ENCODE measurements at places on chromosomes 16 and 17.

DNA sequence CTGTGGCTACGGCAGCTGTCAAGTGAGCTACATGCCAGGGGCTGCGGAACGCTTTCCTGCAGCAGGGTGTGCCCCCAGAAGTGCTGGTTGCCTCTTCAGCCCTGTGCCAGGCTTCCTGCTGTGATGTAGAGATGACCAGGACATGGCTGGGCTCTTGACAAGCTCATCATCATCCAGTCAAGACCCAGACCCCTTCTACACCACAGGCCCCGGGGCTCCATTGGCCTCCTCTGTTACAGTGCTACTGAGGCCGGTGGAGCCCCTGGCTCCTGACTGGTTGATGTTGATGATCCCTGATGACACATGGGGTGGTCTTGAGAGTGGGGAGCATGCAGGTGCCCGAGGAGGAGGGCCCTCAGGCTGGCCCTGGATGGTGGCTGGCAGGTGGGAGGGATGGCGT, 50.1 kb downstream of the B9D1 start:
- DNase-seq = no peak

- no peak for DNase-seq
Measured at GRCh38 chr16:67561501-67561823, 864 bp upstream of the CTCF start.

- no peak for DNase-seq
Measured at GRCh38 chr17:41762841-41763240, 23.7 kb downstream of the JUP start.

DNA sequence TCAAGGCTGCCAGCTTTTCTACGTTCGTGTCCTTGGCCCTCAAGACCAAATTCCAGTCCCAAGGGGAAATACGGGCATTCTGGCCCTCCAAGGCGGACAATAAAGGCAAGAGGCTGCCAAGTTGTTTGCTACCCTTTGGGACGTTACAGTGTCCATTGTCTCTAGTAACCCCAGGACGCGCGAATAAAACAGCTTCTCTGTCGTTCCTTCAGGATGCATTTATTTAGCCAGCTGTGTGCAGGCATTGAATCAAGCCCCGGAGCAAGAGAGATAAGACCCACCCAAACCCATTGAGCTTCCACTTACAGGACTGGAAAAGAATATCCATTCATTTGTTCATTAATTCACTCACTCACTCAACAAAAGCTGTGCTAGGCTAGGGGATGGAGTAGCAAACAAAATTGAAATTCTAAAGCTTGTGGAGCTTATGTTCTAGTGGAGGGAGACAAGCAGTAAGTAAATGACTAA, 656 bp downstream of the MRPL58 start:
- DNase-seq = no peak

GRCh38 chr16:67489401-67490083, 6.2 kb upstream of the AGRP start:
- DNase-seq = no peak

- no peak for DNase-seq
Measured at GRCh38 chr16:21989133-21989532, 11.8 kb downstream of the PDZD9 start.

DNA sequence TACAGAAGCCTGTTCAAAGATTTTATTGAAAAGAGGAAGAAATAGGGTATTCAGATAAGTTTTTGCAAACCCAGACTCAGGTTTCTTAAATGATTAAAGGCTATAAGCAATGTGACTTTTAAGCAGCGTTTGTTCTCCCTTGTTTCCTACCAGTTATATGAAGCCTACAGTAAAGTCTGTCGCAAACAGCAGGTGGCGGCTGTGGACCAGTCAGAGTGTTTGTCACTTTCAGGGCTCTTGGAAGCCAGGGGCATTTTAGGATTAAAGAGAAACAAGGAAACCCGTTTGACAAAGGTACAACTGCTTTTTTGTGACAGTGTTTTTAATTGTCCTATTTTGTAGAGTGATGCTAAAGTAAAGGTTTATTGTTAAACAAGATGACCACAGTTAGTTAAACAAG, 7.7 kb upstream of the RARA start:
- DNase-seq = no peak

- DNase-seq = no peak
Measured at GRCh38 chr17:62017496-62017895, 47.6 kb downstream of the MED13 start.

GRCh38 chr17:82751171-82751570, 694 bp upstream of the TBCD start:
- no peak for DNase-seq

- DNase-seq = no peak
Measured at GRCh38 chr17:81043725-81044427, 8.9 kb downstream of the BAIAP2 start.

DNA sequence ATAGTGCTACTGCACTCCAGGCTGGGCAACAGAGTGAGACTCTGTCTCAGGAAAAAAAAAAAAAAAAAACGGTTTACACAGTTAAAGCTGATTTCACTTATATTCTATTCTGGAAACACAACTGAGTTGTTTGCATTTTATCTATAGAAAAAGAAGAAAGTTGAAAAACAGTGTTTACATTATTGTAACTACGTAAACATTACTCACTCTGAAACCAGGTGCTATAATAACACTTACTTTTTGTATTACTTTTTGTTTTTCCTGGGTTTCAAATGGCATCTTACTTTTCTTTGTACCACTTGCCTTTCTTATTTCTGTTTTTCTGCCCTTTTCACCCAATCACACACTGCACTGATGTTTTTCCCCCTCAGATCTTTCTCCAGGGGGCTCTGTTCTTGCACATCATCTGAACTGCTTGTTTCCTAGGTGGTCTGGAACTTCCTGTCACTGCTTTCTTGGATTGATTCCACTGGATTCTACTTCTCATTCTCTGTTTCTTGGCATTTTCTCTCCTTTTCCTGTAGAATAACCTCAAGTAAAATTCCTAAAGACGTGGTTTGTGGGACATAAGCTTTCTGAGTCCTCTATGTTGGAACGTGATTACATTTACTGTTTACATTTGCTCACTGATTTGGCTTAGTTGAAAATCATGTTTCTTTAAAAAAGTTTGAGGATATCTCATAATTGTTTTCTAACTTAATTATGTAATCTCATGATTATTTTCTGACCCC, 142.1 kb downstream of the HS3ST3B1 start:
- no peak for DNase-seq

DNA sequence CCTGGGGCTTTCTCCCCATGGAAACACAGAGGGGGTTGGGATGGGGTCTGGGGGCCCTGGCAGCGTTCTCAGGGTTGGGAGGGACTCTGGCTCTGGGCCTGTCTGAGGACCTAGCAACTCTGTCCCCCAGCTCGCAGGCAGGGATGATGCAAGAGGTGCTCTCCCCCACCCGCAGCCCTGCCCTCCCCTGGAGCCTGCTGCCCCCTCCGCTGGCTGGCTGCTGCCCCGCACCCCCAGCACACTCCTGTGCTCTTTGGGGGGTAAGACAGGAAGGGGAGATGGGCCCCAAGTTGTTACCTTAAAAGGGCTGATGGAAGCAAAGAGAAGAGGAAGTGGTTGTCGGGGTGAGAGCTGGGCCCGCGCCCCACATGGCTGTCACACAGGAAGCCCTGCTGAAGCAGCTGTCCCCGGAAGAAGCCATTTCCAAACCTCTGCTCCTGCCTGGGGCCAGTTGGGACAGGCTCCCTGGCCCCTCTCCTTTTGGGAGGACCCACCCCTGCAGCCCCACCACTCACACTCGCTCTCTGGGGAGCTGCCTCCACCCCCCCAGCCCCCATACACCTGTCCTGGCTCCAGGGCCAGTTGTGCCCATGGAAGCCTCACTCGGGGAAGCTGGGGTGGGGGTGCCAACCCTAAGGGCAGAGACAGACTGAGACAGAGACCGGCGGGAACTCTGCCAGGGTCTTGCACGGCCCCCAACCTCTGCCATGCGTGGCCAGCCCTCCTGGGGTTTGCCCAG, 2.5 kb downstream of the CORO1A start:
- DNase-seq = peak; percentile 67

- no peak for DNase-seq
Measured at GRCh38 chr17:8556074-8556473, 74.5 kb downstream of the MYH10 start.

GRCh38 chr17:55612691-55613141, 101.5 kb upstream of the SMIM36 start:
- DNase-seq = no peak

- DNase-seq = peak; percentile 53
Measured at GRCh38 chr17:72730077-72730476, 362.4 kb downstream of the SLC39A11 start.

GRCh38 chr16:48105456-48105855, 50.3 kb downstream of the ABCC12 start:
- no peak for DNase-seq

- DNase-seq = no peak
Measured at GRCh38 chr17:12977008-12977751, 40.6 kb downstream of the ELAC2 start.

DNA sequence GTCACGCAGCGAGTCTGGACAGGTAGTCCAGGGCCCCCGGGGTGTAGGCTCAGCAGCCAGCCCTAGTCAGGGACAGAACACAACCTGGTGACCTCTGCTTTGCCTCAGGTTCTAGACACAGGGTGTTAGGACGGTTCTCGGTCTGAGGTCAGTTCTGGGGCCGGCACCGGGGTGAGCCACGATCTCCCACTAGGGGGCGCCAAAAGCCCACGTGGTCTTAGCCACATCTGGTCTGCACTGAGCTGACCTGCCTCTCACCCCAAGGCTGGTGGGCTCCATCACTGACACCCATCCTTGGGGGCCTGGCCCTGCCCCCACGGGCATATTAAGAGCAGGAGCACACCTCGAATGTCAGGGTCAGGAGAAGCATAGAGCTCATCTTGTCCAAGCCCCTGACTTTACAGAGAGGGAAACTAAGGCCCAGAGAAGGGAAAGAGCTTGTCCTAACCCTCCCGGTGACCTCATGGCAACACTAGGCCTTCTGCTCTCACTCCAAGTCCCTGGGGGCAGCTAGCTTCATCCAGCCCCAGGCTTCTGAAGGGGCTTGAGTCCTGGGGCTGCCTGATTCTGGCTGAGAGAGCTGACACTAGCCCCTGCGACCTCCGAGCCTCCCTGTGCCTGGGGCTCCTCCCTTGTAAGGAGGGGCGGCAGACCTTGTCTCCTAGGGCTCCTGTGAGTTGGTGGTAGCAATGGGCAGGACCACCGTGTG, 9.0 kb downstream of the SLC5A10 start:
- peak; percentile 90 for DNase-seq

DNA sequence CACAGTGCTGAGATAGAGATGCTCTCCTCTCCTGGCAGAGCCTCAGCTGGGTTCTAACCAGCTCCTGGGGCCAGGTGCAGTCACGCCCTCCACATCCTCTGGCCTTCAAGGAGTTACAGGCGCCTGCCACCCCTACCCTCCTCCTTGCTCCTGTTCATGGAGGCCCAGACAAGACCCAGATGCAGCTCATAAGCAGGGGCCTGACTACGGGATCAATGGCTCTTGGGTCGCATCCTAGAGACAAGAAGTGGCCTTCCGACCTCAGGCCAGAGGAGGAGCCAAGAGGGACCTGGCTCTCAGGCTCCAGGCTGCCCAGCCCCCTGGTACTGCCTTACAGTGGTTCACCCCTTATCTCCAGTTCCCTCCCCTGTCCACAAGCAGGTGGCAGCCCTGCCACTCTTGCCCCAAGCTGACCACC, 23.0 kb downstream of the ARHGAP27 start:
- DNase-seq = no peak

- peak; percentile 19 for DNase-seq
Measured at GRCh38 chr17:9371019-9371418, 204.6 kb downstream of the STX8 start.

DNA sequence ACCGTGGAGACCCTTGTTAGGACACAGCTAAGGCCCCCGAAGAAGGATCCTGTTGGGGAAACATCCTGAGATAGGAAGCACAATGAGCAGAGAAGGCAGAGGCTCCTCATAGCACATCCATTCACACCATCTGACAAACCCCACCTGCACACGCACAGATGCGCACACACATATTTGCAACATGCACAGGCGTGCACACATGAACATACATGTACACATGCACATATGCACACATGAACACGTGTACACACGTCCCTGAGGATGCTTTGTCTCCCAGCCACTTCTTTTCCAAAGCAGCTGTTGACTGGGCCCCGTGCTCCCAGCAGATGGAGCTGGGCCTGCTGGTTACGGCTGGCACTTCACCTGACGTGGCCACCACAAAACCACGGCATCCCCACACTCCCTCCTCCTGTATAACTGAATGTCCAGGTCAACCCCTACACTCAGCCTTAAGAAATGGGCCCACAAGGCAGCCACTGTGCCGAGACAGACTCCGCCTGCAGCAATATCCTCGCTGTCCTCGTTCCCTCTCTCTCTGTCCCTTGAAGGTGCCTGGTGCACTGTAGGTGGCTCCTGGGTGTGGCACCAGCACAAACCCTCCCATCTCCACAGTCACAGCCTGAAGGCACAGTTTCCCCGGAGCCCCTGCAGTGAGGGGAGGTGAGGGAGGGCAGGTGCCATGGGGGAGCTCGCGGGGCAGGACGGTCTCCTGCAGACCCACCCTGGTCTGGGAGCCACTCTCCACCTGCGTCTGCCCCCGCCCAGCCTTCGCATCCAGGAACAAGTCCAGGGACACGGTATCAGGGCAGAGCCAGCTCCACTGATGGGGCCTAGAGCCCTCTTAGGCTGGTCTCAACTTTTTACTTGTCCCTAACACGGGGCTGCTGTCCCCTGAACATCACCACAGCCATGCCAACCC, 183.0 kb downstream of the RBFOX3 start:
- no peak for DNase-seq

GRCh38 chr16:73011926-73012325, 36.0 kb downstream of the ZFHX3 start:
- peak; percentile 24 for DNase-seq

DNA sequence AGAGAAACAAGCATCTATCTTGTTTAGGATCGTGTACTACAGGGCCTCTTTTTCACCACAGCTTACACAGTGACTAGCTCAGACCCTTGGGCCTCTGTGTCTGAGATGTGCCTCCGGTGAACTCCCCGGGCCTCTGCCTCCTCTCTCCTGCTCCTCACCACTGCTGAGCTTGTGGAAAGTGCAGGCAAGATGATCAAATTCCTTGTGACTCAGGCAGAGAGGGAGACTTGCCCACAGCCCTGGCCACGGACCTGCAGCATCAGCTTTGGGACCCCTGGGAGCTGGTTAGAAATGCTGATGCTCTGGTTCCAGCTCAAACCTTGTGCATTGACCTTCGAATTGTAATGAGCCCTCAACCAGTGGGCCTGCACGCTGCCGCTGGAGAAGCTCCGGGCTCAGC, 79.8 kb downstream of the ZDHHC7 start:
- no peak for DNase-seq

GRCh38 chr17:79361873-79362771, 248.7 kb downstream of the RBFOX3 start:
- no peak for DNase-seq

- DNase-seq = peak; percentile 59
Measured at GRCh38 chr16:89969741-89970410, 21.3 kb downstream of the DEF8 start.

DNA sequence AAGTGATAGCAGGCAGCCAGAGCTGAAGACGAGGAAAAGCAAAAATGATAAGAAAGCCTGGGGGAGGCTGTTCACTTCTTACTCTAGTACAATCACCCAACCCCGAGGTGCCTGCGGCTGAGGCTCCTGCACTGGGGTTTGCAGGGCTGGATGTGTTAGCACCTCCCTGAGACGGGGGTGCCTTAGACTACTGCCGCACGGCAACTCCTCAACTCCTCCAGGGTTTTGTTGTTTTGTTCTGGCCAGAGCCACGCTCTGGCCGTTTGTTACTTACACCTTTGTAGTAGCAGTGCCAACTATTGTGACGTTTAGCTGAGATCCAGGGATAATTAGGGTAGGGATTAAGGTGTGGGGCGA, 51.5 kb downstream of the LDHD start:
- DNase-seq = no peak

GRCh38 chr16:12089492-12090150, 113.1 kb downstream of the SNX29 start:
- peak; percentile 69 for DNase-seq
